ENCODE measurements at places on chromosomes 12 and 14.
A peak's percentile ranks its signal among the peaks of the same experiment; 100 is the strongest.

- DNase-seq: no peak
These were observed 109.9 kb downstream of the NCOR2 start for GRCh38 chr12:124457287-124458219.

DNA sequence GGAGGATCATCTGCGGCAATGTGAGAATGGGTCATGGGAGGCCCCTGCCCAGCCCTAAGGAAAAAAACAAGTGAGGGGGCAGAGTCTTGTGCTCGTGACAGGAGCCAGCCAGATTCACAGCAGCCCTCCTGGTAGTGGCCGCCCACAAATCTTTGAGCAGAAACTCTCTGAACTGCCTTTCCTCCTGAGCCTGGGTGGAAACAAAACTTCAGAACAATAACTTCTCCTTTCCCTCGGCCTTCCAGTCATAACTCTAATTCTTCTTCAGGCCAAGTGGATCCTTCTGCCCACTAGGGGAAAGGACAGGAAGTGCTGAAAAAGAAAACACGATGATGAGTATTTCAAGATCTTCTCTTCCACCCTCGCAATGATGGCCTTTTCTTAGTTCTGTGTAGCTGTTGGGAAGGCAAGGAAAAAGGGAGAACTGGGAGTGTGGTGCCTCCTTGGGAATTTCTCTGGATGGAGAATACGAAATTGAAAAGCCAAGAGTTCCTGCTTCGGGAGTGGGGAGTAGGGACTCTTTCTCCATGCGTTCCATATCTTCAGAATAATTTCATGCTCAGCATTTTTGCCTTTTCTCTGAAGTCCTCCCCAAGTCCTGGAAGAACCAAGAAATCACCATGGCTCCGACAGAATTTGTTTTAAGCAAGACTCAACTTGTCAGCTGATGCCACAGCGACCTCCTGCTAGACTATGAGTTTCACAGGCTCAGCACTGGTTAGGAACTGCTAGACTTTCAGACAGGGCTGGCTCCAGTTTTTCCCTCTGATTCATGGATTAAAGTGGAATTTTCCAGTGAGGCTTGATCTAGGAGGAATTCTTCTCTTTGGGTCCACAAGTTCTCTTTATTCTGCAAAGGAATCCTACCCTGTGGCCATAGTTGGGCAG is 188.9 kb downstream of the CAND1 start:
- no peak for DNase-seq

DNA sequence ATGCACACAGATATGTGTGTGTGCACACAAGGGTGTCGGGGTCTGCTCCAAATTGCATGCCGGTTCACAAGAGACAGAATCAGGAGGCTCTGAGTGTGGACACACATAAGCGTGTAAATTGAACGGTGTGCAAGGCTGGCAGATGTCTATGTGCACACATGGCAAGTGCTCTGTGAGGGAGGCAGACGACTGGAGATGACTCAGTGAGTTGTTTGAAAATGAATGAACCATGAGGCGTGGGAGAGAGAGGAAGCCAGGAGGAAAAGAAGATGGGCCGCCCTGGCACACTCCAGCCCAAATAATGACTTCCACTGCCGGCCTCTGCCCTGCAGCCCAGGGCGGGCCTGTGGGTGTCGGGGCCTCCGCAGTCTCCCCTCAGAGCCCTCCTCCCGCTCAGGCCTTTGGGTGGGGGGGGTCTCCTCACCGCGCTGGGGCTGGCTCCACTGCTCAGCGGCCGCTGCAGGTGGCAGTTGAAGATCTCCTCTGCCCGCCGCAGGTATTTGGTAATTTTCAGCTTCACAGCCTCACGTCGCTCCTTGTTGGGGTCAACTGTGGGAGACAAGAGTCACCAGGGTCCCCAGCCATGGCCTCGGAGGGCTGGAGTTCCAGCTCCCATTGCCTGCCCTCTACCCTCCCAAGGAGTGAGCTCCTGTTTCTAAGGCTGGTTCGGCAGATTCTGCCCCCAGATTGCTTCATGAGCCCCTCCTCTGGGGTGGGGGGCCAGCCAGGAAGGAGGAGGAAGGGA is 3.5 kb downstream of the RPS6KL1 start:
- DNase-seq: no peak

DNA sequence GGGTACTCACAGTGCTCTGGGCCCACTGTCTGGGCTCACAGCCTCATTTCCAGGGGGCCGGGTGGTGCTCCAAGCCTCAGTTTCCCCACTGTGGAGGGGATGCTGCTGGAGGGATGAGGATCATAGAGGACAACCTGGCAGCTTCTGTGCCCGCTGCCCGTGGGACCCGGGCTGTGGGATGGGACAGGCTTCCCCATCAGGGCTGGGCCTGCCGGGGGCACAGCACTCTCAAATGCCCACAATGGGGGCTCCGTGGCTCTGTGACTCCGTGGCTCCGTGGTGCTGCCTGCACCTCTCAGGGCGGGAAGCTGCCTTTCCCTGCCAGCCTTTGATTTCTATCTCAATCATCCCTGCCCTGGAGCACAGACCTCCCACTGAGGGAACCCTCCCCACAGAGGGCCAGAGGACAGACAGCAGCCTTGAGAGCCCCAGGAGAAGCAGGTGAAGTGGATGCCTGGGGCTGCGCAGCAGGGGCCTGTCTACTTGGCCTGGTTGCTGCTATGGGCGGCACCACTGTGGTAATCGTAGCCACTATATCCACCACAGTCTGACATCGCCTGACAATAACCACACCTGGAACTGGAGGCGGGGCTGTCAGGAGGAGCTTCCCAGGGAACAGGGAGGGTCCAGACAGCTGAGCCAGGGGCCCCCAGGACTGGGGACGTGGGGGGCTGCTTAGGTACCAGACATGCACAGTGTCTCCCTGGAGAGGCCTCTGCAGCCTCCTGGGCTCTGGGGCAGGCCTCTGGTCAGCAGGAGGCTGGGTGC is 375.9 kb downstream of the TMEM121 start:
- no peak for DNase-seq

DNA sequence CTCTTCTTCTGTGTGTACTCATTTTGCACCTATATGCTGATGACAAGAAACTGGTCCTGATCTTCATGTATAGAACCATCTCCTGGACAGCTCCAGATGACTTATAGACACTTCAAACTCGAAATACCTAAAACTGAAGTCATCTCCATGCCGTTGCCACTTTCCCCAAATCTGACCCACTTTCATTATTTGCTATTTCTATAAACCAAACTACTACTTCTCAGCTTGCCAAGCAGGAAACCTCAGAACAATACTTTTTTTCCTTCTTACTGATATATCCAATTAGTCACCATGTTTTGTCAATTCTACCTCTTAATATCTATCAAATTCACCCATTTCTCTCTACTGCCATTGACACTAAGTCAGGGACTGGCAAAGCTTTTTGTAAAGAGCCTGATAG is 14.8 kb downstream of the SGPP1 start:
- DNase-seq: no peak

GRCh38 chr14:51776102-51776894 is 84.1 kb upstream of the GNG2 start:
- no peak for DNase-seq

GRCh38 chr12:130476451-130477135 is 138.9 kb downstream of the PIWIL1 start:
- no peak for DNase-seq

GRCh38 chr12:92044435-92044834 is 101.2 kb downstream of the BTG1 start:
- DNase-seq: no peak

DNA sequence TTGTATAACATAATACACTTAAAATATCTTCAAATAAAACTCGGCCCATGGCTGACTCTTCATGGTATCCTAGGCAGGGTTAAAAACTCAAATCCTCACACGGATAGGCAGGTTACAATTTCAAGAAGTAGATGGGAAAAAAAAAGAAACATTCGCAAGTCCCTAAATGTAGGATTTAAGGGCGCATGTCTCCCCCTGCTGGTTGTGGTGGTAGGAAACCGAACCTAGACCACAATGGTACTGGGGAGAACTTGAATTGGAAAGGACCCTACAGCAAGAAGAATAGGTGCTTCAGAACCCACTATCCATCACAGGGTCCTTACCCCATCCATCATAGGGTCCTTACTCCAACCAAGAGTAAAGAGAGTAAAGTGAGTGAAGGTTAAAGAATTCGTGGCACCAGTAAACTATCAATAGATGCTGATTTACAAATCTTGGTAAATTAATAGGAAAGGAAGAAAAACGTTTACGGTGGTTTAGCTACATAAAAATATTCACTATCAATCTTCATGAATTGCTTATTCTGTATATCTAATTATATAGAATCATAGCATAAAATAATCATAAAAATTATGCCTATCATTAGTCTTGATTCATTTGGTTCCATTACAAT is 3.3 kb upstream of the CIPC start:
- DNase-seq: peak; percentile 54

DNA sequence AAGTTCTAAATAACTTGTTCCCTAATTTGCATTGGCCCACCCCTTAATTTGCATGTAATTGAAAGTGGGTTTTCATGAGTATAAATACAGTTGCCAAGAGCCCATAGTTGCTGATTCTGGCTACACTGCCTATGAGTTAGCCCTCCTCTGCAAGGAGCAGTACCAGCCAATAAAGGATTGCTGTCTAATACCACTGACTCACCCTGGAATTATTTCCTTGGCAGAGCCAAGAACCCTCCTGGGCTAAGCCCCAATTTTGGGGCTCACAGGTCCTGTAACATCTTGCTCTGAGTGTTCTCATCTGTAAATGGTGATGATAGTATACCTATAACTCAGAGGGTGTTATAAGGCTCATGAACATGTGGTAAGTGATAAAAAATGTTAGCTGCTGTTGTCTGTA is 6.8 kb downstream of the TTC8 start:
- no peak for DNase-seq
